Natural killer cell (primary cell): ENCODE measurements at places on chromosomes 13 and 19. TPM values are rescaled to one million over a fixed set of nuclear protein-coding genes. Genes with fewer than 3 reads are reported as not detected.
A peak's percentile ranks its signal among the peaks of the same experiment; 100 is the strongest.

DNA sequence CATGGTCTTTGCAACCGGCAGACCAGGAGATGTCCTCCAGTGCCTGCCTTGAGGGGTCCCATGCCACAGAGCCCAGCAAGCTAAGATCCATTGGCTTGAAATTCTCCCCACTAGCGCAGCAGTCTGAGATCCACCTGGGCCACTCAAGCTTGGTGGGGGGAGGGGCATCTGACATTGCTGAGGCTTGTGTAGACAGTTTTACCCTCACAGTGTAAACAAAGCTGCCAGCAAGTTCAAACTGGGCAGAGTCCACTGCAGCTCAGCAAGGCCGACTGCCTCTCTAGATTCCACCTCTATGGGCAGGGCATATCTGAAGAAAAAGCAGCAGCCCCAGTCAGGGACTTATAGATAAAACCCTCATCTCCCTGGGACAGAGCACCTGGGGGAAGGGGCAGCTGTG is 32.0 kb upstream of the ITM2B start:
- no peak for DNase-seq

DNA sequence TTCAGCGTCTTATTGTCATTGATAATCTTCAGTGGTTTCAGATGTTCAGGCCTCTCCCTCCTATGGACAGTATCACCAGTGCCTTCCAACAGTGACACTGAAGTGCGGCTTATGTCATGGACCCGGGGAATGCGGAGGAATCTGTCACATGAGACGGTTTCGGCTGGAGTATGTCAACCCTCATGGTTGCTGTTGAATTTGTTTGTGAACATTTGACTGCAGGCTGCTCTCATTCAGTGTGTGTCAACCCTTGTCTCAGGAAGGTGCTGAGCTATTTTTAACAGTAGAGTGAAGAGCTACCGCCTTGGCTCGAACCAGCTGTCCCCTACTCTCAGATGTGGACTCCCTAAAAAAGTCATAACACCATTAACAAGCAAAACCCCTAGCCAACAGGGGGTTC is 138.8 kb upstream of the RNF113B start:
- no peak for DNase-seq

DNA sequence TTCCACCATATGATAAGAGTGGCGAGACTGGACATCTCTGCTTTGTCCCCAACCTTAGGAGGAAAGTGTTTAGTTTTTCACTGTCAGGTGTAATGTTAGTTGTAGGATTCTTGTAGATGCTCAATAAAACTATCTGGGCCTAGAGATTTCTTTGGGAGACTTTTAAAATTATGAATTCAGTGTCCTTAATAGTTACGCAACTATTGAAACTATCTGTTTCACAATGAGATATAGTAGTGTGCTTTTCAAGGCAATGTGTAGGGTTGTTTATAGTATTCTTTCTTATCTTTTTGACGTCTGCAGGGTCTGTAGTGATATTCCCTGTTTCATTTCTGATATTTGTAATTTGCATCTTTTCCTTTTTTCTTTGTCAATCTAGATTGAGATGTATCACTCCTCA is 33.2 kb upstream of the F7 start:
- no peak for DNase-seq

DNA sequence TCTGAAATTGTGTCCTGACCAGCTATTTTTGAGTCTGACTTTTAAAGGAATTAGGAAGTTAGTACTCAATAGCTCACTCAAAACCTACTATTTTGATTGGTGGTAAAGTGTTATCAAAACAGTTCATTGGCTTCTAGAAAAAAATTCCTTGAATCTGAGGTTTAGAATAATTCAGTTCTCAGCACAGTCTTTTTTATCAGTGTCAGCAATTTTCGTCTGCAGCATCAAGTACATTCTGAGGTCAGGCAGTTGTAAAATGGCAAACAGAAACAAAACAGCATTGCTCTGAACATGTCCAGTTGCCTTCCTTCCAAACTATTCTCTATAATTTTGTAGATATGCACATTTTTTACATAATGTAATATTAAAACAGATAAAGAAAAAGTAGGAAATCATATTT is 1644.1 kb downstream of the SLITRK5 start:
- DNase-seq = no peak

- DNase-seq = no peak
Observed at GRCh38 chr19:50972795-50973376, 3.5 kb upstream of the KLK6 start.

- DNase-seq = no peak
Observed at GRCh38 chr13:70324519-70324918, 216.3 kb upstream of the KLHL1 start.

GRCh38 chr13:71759651-71760511 is 107.1 kb downstream of the DACH1 start:
- no peak for DNase-seq

DNA sequence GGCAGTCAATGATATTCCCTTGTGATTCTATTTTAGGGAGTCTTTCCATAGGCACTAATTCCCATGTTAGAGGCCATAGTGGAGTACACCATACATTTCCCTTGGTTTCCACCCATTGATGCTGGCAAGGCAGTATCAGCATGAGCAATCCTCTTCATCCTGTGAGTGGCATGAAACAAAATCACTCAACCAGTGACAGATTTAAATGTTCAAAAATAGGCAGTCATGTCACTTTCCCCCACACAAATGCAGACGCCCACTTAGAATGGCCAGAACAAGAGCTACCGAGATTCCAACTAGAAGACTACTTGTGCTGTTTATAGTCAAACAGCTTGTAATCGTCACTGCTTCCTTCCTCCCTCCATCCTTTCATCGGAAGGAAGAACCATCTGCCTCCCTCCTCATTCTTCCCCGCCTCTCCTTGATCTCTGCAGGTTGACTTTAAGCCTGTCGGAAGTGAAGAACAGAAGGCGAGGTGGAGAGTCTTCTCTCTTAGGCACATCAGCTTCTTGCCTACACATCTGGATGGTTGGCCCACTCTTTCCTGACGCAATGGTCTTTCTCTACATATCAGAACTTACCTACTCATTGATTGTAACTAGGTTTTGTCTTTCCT is 22.6 kb downstream of the RASL11A start:
- peak; percentile 40 for DNase-seq

DNA sequence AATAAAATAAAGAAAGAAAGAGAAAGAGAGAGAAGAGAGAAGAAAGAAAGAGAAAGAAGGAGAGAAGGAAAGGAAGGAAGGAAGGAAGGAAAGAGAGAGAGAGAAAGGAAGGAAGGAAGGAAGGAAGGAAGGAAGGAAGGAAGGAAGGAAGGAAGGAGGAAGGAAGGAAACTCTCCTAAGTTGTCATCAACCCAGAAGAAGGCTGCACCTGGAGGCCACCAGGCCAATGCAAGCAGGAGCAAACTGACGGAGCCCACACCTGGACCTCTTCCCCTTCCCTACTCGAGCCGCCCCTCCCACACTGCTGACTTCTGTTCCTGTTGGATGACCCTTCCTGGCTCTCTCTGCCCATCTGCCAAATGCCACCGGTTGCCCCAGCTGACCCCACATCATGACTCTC is 8.7 kb downstream of the ACER1 start:
- no peak for DNase-seq

GRCh38 chr19:4010808-4011110 is 3.2 kb downstream of the PIAS4 start:
- no peak for DNase-seq

- DNase-seq = no peak
Observed at GRCh38 chr19:50705422-50706019, 14.1 kb downstream of the SHANK1 start.

Gene SMIM24
- total RNA-seq = not detected

Gene ZNF331
- total RNA-seq = 204 TPM

Gene GIPC3
- total RNA-seq = 0.56 TPM

Gene MARCHF2
- 32.4 TPM for total RNA-seq
